ENCODE measurements at places on chromosomes 7 and 10.

DNA sequence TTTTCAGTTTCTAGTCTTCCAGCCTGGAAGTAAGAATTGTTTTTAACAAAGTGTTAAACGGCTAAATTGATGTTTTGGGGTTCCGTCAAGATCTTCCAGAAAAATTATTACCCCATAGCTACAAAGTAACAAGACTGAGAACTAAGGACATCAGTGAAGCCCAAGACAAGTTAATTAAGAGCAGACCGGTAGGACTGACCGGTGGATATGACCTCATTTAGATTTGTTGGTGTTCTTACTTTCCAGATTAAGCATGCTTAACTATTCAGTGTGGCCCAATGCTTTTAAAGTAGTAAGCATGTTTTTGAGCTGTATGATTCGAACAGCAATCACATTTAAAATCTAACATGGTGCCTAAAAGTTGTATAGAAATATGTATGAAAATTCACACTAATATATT, 73.1 kb upstream of the RPA3 start:
- no peak for DNase-seq

- DNase-seq, result no peak
Measured at GRCh38 chr7:131890176-131890575, 333.7 kb upstream of the PODXL start.

- DNase-seq, result no peak
Measured at GRCh38 chr10:131685007-131685406, 215.8 kb upstream of the PPP2R2D start.

- DNase-seq, result no peak
Measured at GRCh38 chr10:70528741-70529362, 50.3 kb downstream of the PALD1 start.

DNA sequence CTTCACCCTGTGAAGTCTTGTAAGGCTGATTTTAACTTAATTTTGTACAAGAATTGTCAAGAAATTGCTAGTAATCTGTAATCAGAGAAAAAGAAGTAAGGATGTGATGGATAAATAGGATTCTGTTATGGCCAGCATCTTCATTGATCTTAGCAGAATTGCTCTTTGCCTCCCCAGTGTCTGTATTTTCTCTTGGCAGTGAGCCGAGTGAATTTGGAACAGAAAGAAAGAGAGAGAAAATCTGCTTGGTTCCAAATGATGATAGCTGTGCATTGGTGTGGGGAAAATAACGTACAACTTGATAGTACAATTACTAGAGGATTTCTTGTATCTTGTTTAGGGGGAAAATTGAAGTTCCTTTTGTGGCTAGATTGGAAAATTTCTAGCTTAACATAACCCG, 34.6 kb downstream of the VTI1A start:
- DNase-seq, result no peak

DNA sequence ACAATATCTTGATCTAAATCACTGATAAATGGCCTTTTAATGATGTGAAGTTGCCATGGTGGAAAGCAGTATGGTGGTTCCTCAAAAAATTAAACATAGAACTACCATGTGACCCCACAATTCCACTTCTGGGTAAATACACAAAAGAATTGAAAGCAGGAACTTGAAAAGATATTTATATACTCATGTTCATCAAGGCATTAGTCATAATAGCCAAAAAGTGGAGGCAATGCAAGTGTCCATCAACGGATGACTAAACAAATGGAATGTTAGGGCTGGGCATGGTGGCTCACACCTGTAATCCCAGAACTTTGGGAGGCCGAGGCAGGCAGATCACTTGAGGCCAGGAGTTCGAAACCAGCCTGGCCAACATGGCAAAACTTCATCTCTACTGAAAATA, 2.0 kb upstream of the DNAJC12 start:
- DNase-seq, result no peak

GRCh38 chr10:88530093-88530492, 53.0 kb downstream of the RNLS start:
- DNase-seq, result no peak

- no peak for DNase-seq
Measured at GRCh38 chr7:139192014-139192706, 38.9 kb upstream of the UBN2 start.

- DNase-seq, result no peak
Measured at GRCh38 chr10:28538595-28538994, 5.7 kb downstream of the WAC start.

GRCh38 chr10:51029172-51029641, 45.1 kb upstream of the PRKG1 start:
- no peak for DNase-seq

DNA sequence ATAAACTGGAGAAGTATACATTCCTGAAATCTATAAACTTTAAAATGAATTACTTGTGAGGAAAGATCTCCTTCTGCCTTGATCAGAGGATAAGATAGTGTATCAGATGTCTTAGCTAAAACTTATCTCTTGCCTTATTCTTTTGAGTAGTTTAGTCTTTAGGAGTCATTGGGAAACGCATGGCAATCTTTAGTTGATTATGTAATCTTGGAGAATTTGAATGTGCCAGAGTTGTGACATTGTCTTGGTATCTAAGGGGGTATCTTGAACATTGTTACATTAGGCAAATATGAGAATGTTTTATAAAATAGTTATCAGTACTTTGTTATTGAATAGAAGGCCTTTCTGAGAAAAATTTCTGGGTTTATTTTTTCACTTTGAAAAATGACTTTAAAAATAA, 61.6 kb upstream of the ADRA2A start:
- DNase-seq, result no peak

DNA sequence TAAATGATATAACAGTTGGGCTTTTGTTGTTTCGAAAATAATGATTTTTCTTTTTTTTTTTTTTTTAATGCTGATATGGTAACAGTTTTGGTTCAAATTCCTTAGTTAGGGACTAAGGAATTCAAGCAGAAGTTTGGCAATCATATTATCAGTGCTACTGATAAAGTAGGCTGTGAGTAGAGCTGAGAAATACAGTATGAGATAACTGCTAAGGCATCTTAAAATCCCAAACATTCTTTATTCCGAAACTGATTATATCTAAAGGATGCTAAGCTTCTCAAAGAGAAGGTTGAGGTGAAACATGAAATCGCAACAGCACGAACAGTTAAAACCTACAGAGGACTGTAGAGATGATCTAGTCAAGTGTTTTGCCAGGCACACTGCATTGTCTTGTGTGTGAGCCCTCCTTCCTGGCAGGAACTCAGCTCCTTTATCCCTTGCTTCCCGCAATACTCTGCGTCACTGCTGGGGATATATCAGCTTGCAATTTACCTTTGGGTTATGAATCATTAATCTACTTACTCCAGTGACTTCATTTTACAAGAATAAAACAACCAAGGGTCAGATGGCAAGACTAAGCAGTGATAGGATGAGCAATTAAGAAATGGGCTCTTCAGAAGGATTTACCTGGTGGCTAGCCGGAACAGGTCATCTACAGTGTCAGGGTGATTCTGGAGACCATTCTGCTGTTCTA, 36.7 kb downstream of the IRF5 start:
- no peak for DNase-seq

DNA sequence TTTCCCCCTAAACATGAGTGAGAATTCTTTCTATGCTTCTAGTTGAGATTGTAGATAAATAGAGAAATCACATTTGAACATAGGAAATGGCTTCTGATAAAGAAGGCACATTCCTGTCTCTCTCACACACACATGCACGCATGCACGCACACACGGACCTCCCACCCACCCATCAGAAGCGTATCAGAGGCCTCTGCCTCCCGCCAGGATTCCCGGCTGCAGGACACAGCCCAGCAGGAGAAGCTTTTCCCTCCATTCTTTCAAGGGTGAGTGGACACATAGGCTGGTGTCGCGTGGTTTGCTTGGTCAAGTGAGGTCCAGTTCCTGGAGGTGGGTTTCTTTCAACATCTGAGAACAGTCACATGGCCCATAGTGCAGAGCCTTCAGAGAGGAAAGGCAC, 34.2 kb downstream of the KLF6 start:
- no peak for DNase-seq

DNA sequence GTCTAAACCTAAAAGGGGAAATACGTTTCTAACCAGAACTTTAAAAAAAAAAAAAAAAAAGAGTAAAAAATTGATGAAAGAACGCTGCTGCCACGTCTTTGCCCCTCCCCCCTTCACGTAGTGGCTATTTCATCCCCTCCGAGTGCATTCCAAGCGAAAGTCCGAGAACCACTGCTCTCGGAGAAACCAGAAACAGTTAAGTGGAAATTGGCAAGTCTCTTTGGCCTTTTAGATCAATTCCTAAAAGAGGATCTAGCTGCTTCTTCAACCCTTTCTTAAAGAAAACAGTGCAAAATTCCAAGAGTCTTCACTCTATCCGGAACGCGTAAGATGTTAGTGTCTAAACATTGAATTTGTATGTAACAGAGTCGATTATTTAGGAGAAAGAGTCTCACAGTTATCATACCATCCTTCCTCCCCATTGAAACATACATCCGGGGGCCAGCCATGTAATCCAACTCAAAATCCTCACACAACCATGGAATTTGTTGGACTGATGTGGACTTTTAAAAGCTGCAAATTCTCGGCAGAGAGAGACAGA, 1.1 kb downstream of the P4HA1 start:
- no peak for DNase-seq

GRCh38 chr7:85160223-85160622, 26.6 kb downstream of the SEMA3D start:
- DNase-seq, result no peak

DNA sequence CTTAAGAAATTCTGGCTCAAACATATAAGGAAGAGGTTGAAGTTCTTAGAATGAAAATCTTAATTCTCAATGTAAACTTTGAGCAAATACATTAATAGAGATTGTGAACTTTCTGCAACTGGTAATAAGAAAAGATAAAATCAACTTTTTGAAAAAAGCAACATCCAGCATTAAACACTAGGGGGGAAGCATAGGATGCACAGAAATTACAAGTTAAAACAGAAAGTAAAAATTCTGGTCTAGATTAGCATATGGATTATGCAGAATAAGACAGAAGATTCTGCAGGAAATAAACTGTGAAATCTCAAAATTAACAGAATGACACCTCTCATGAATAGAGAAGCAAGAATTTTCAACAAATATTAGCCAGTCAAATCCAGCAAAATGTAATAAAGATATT, 38.0 kb upstream of the CAV2 start:
- DNase-seq, result no peak

- no peak for DNase-seq
Measured at GRCh38 chr10:2913474-2913873, 153.9 kb upstream of the PFKP start.

DNA sequence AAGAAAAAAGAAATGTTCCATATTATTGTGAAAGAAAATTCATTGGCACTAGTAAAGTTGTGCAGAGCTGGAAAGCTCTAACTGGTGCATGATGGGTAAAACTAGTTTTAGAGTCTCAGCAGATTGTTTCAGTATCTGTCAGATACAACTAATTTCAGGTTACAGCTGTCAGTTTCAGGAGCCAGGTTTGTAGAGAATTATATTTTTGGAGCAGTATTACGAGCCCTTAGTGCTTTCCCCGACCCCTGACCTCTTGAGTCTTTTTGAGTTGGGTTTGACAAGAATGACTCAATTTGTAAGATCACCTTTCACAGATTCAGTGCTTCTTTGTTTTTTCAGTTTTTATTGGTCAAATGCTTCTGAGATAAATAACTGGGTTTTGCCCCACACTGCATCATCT, 366.4 kb upstream of the PLXDC2 start:
- DNase-seq, result no peak

GRCh38 chr7:83984076-83984475, 210.5 kb downstream of the SEMA3A start:
- no peak for DNase-seq

- DNase-seq, result no peak
Measured at GRCh38 chr7:37770838-37771237, 77.6 kb upstream of the NME8 start.

DNA sequence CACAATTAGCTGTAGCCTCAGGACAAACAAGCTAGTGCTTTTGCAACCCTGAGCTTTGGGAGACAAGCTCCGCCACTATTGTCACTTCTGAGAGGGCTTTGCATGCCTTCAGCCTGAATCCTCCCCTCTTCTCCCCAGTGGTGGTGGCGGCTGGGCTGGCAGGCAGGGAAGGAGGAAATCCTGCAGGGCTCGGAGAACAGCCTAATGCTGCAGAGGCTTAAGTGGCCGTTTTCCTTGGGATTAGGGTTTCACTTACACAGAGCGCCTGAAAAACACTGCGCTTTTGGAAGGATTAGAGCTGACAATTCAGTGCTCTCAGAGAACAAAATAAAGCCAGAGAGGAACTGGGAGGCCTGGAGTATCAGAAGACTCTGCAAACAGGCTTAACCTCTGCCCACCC, 71.3 kb downstream of the PAX2 start:
- DNase-seq, result no peak

GRCh38 chr7:12389089-12389700, 14.5 kb downstream of the VWDE start:
- no peak for DNase-seq

- DNase-seq, result no peak
Measured at GRCh38 chr7:156192921-156193320, 380.7 kb upstream of the SHH start.

DNA sequence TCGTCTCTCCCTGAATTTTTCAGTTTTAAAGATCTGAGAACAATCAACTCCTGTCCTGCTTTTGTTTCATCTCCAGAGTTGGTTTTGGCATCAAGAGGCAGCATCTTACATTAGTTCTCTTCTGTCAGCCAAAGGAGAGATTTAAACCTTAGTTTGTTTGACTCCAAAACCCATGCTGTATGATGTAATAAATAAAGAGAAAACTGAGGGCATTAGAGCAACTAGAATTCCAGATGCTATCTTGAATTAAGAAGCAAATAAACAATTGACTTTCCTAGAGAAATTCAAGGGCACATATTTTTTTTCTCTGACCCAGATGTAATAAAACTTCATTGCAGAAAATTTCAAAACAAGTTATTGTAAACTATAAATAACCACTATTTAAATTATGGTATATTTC, 54.4 kb downstream of the INHBA start:
- no peak for DNase-seq

- DNase-seq, result no peak
Measured at GRCh38 chr7:132503415-132503814, 72.9 kb downstream of the PLXNA4 start.

GRCh38 chr10:71090330-71090729, 122.0 kb upstream of the UNC5B start:
- no peak for DNase-seq

- no peak for DNase-seq
Measured at GRCh38 chr7:127821146-127821545, 169.2 kb downstream of the SND1 start.

All from stimulated activated CD8-positive, alpha-beta memory T cell treated with anti-CD3 and anti-CD28 coated beads, Interleukin-15, amount 100 ng/mL, for 24 hours (primary cell).